ENCODE measurements at places on chromosomes 3 and 15.

GRCh38 chr3:139325551-139325950, 18.3 kb upstream of the MRPS22 start:
- DNase-seq: no peak

DNA sequence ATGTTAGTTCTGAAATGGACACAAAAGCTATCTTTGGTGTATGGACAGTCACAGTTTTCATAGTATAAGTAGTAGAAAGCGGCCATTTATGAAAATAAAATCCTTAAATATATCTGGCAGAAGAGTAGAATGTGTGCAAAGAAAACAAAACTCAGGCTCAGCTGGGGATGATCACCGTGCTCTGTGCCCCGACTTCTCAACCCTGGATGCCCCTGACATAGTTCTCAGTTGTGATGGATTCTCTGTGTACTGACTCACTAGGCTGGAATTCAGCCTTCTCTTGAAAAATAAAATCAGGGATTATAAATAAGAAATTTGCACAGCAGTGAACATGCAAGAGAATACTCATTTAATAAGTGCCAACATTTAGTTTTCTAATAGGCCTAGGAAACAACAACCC, 925.1 kb upstream of the NR2F2 start:
- no peak for DNase-seq

DNA sequence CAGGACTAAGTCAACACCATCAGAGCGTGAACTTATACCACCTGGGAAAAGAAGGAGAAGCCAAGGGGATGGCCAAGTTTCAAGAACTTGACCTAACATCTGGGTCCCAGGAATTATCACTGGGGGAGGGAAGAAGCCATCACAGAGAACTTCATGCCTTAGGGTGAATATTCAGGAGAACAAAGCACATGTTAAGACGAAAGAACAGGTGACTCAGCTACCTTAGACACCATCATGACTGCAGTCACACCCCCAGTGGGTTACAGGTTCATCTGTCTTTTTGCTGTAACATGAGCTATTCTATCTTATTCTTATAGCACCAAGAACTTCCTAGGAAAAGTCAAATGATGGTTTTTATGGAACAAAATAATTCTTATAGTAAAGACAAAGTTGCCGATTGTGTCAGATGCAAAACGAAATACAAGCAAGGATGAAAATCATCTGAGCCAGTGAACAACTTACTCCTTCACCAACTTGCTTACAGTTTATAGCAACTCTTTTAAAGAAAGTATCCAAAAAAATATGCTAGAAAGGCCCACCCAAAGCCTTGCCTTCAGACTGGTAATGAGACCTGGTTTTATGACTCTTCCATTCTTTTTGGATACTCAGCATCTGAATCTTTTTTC, 72.0 kb downstream of the TPRA1 start:
- DNase-seq: no peak

- no peak for DNase-seq
These were observed 456.2 kb downstream of the TBL1XR1 start for GRCh38 chr3:176740906-176741663.

DNA sequence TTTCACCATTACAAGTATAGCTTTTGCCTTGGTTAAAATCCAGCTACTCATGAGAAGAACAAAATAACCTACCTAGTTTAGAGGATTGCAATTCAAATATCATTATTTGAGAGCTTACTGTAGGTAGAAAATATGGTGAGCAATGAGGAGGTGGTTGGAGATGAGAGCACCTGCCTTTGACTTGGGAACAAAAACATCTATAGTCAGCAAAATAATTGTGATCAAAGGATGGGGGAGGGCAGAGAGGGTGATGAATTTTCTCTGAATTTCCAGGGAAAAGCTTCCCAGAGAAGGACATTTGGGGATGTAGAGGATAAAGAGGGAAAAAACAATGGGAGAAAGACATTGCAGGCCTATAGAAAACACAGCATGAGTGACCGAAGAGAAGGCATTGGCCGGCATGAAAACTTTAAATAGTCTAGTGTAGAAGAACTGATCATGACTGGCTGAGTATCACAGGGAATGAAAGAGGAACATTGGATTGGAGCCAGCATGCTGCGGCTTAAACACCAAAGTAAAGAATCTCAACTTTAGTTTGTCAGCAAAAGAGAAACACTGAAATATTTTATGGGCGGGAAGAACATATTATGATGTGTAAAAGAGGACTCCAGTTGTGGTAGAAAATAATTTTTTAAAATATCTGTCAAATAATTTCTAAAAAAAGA, 581.3 kb downstream of the UNC13C start:
- DNase-seq: no peak

GRCh38 chr3:109852283-109852682, 514.9 kb upstream of the DPPA4 start:
- DNase-seq: no peak

GRCh38 chr3:13887495-13888300, 7.8 kb upstream of the WNT7A start:
- no peak for DNase-seq

DNA sequence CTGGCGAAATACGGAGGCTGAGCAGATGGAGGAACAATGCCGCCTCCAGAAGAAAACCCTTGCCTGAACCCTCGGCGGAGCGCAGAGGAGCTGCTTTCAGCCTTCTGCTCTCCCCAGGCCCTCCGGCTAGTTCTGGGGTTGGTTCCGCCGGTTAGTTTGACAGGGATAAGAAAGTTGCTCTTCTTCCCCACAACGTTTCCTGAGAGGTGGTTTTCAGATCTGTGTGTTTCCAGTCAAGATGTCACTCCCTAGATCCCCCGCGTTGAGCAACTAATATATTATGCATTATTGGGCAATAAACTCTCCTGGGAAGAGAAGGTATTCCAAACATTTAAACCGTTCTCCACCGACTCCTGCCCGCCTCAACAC, 551 bp downstream of the NLGN1 start:
- DNase-seq: no peak

DNA sequence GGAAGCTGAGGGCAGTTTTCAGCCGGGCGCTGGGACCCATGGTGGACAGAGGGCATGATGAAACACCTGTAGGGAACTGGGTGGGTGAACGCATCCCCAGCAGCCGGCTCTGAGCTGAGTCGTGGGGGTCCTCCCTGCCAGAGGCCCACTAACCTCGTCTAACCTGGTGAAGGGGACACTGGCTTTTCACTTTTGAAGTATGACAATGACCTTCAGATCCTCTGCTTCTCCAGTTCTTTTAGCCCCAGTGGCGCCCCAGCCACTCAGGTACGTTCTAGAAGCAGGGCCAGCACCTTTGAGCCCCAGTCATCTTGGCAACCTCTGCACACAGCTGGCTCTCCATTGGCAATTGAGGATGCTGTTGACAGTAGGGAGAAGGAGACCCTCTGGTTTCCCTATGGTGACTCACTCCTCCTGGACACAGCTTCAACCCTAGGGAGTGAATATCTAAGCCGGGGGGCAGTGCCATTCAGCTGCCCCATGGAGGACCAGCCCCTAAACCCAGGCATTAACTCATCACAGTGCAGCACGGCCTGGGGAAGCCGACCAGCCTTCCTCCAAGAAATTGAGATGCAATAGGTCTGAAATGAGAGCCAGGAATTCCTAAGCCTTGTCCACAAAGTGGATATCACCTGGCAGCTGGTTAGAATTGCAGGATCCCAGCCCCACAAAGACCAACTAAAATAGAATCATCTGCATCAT, 46.1 kb downstream of the CMTM6 start:
- DNase-seq: no peak

DNA sequence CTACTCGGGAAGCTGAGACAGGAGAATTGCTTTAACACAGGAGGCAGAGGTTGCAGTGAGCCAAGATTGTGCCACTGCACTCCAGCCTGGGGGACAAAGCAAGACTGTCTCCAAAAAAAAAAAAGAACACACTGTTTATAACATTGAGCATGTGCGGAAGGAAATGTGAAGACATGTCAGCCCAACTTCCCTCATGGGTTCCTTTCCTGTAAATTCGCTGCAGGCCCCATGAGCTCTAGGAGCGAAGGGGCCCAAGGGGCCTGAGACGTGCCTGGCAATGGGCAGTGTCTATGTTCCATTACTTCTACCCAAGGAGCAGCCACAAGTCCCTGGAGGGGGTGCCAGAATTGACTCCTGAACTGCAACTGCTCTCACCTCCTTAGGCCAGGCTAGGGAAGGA, 3.2 kb downstream of the PFKFB4 start:
- no peak for DNase-seq

DNA sequence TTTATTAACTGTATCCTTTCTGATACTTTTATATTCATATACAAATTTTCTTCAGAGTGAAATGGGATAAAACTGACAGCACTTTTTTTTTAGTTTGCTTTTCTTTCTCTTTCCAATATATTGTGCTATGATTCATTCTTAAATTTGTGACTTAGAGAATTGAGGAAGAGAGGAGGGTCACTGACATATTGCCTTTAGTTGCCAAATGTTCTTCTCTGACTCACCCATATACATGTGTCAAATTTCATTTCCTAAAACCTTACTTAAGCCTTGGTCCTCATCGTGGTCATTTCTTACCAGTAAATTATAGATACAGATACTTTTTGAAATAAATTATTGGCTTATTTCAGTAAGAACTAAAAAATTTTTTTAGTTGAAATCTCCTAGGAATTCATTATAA, 53.9 kb downstream of the CLASP2 start:
- no peak for DNase-seq

GRCh38 chr3:115580566-115580965, 42.7 kb upstream of the GAP43 start:
- DNase-seq: no peak

GRCh38 chr3:95905182-95905581, 909.2 kb upstream of the EPHA6 start:
- no peak for DNase-seq

GRCh38 chr15:51224428-51224827, 114.0 kb downstream of the CYP19A1 start:
- no peak for DNase-seq

- DNase-seq: no peak
These were observed 150.7 kb downstream of the AKAP13 start for GRCh38 chr15:85531083-85531482.

DNA sequence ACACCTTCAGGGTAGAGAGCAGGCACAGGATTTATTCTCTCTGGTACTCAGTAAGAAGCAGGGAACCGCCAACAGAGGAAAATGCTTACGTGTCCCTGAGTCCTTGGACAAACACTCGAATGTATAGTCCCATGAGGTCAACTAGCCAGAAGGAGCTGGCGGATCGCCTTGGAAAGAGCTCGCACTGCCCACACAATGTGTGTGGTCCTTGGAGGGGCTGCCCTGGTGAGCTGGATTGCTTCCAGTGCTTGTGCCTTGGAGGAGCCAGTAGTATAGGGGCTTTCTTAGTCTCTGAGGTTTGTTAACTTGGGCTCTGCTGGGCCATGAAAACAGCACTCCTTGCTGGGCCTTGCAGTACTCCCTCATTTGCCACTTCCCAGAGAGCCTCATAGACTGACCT, 40.7 kb upstream of the VILL start:
- no peak for DNase-seq

DNA sequence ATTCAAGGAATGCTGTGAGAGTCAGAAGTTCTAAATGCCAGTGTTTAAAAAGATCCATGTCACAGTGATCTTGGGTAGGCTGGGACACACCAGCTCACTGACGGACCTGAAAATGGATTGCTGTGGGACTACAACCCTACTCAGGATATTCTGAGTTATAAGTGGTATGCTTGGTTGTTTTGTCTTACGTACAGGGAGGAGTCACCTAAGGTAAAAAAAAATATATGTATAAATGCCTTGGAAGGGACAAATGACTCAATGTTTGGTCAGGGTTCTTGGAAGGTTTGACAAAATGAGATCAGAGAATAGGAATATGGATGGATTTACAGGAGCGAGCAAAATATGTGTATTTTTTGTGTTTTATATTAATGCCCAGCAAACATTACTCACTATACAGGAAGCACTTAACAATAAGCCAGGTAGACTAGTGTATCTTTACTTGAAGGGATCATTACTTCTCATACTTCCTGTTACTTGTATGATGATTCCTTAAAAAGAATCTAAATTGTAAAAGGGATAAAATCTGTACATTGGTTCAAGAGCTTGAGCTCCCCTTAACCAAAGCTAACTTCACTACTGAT, 767.3 kb downstream of the GBE1 start:
- no peak for DNase-seq

DNA sequence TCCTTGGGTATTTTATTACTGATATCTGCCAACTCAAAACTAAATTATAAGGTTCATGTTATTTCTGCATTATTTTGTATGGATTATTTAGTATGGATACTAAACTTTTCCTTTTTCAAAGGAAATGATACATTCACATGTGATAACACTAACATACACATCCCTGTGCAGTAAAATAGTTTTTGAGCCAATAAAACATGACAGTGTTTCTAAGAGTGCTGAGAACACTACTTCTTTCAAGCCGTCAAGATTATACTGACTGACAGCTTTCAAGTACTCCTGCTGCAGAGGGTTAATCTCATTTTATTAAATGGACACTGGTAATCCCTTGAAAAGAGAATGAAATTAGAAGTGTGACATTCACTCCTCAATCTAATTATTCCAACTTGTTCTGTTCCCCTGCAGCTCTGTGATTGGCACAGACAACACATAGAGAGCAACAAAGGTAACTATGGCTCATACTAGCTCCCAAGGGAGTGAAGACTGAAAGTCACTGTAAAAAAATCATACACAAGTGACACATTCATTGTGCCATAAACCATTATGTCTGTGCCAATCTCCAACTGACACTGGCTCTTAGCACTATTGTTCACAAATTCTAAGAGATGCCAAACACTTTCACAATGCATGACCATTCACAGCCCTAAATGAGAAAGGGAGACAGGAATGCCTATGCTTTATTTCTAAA, 468.6 kb downstream of the SHQ1 start:
- DNase-seq: no peak

Data from NCI-H1930 (cell line).